ENCODE measurements at places on chromosomes 6 and 20.
A peak's percentile ranks its signal among the peaks of the same experiment; 100 is the strongest.

DNA sequence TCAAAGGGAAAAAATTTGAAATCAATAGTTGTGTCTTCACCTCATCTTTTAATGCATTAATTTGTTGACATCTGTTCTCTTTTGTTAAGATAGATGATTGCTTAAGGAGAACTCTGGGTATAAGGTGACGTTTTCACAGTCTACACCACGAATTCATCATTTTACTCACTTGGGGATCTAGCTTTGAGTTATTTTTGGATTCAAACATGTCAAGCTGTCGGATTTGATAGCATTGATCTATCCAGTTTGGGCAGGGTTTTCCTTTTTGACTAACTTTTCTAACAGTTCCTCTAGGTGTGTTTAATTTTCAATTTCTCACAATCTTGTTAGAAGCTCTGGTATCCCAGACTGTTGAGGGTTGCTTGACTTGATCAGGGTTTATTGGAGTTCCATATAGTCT is 49.6 kb downstream of the HECA start:
- DNase-seq: no peak

DNA sequence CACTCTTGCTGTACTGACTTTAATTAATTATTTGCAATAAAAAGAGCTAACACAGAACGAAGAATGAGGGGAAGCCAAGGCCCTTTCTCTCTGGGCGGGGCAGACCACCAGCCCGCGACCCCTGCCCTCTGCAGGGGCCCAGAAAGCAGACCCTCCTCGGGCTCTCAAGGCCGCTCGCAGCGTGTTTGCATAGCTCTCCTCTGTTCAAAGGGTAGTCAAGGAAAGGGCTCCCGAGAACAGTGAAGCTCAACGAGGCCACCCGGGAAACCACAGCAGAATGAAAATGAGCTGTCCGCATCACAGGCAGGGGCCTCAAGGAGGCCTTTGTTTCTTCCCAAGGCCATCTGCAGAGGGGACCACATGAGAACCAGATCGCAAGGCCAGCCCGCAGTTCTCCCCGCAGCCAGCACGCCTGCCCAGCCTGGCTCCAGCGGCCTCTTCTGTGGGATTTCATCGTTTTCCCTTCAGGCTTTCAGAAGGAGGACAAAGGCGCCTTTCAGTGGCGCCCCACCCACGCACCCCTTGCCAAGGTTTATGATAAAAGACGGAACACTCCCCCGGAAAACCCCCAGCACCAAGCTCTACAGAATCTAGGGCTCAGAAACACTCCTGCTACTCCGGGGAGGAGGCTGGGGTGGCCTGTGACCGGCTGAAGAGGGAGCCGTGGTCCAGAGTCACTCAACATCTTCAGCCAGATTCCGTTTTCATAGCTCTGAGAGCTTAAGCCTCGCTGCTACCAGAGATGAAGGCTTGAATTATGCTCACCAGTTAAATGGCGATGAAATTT is 25.3 kb downstream of the ACSS1 start:
- DNase-seq: no peak

DNA sequence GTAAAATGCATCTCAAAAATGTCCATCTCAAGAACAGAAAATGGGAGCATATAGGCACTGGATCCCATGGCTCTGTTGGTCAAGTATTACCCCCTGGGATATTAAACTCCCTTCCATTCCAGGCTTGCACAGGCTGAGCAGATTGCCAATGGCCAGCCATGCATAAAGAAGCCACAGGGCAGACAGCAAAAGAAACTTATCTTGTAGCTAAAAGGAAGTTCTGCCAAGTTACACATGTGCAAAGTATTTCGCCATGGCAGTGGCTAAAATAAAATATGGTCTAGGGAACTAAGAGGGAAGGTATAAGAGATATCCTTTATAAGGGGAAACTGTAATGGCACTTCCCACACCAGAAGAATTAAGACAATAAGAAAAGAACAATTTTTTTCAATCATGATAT is 415.6 kb upstream of the BTBD3 start:
- no peak for DNase-seq

DNA sequence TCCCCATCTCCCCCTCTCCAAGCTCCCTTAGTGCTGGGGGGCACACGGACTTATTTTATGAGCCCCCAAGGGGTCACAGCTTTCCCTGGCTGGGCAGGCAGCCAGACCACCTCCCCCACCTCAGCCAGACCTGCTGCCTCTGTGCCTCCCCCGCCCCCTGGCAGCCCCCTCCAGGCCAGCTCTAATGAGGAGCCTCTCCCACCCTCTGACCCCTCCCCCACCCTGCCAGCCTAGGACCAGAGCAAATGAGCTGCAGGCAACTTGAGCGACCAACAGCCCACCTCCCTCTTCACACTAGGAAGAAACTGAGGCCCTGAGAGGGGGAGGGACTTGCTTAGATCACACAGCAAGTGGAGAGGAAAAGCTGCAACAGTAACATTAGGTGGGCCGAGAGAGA is 1.9 kb downstream of the GDF5 start:
- DNase-seq: no peak

- DNase-seq: no peak
Measured at GRCh38 chr6:45569210-45569945, 191.6 kb upstream of the SUPT3H start.

- DNase-seq: peak; percentile 33
Measured at GRCh38 chr6:132483779-132484679, 28.9 kb downstream of the STX7 start.

DNA sequence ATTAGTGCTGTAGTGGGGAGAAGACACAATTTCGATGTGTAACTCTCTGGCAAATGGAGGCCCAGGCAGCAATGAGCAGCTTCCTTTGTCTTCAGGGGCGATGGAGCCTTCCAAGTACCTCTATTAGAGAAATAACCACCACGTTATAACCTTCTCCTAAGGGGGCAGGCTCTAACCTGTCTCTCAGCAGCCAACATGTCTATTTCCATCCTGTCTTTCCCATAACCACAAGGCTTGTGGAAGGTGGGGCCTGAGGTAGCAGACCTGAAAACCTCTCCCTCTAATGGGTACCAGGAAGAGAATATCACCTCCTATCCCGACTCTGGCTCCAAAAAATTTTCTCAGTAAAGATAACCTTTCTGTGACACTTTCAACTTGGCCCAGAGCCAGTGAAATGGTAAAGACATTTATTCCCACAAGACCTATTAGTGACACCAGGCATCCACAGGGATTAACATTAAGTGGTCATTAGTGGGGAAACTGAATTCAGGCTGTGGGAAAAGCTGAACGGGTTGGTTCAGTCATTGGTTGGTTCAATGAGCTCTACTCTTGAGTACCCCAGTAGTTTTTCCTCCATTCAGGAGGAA is 4.0 kb downstream of the PEX6 start:
- no peak for DNase-seq

- no peak for DNase-seq
Measured at GRCh38 chr6:147453361-147453760, 55.1 kb upstream of the SAMD5 start.

- DNase-seq: no peak
Measured at GRCh38 chr20:10225439-10226060, 6.9 kb downstream of the SNAP25 start.

DNA sequence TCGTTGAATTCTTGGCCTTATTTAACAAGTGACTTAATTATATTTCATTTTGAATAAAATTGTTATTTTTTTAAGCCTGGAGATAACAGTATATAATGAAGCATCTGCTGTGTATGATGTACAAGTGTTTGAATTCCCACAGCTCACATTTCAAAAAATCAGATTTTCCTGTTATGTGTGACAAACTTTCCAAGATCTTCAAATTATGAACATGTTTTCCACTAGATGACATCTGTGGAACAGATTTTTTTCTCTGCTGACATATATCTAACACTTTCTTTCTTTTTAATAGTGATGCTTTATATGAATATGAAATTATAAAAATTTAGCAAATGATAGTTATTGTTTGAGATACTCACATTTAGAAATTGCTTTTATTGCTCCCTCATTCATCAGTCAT is 482.8 kb downstream of the LMBRD1 start:
- DNase-seq: no peak
